ENCODE measurements at places on chromosomes 3 and 15.

- no peak for DNase-seq
Observed at GRCh38 chr15:38540510-38540909, 24.1 kb downstream of the RASGRP1 start.

DNA sequence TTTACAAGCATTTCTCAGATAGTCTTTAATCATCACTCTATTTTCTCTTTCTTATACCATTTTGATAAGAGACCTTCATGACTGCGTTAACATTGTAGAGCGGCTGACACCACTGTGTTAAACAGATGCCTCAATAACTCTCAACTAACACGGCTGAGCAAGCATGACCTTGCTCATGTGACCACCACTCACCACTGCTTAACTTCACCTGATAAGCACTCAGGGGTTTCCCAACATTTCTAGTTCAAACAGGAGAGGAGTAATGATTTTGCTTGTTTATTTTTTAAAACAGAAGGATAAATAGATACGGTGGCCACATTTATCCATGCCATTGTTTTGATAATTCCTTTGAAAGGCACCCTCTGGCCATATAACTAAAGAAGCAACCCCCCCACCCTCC is 37.7 kb upstream of the TMEM45A start:
- no peak for DNase-seq

GRCh38 chr3:196694202-196694638 is 17.8 kb downstream of the CEP19 start:
- peak; percentile 24 for DNase-seq

GRCh38 chr15:88077296-88078020 is 179.1 kb downstream of the NTRK3 start:
- no peak for DNase-seq

GRCh38 chr3:17047162-17047561 is 162.4 kb downstream of the PLCL2 start:
- DNase-seq: no peak

DNA sequence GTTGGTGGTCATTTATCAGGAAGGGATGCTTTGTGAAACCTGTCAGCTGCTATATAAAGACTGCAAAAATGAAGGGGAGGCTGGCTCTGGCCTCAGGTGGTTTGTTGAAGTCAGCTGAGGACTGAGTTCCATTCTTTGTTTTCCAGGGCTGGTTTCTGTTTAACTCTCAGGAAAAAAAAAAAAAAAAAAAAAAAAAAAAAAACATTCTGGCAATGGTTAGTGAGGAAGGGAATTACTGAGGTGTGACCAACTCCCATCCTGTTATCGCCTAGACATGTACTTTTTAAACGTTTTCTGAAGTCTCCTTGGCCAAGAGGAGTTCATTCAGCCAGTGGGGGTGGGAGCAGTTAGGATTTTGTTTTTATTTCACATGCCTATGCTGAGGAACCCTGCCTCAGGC is 316.3 kb downstream of the OXSM start:
- no peak for DNase-seq

GRCh38 chr15:64236156-64236894 is 73.5 kb upstream of the PPIB start:
- DNase-seq: no peak

DNA sequence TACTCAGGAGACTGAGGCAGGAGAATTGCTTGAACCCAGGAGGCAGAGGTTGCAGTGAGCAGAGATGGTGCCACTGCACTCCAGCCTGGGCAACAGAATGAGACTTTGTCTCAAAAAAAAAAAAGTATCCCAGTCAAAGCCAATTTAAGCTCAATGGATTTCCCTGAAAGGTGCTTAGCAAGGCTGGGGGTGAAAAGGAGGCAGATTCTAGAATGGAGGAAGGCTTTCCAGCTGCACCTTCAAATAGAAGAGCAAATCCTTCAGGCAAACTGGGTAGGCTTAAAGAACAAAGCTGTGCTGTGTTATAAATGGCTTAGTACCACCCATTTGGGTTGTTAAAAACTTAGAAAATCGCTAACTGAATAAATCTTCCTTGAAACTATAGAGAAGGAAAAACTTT is 3.0 kb upstream of the IFT57 start:
- no peak for DNase-seq

DNA sequence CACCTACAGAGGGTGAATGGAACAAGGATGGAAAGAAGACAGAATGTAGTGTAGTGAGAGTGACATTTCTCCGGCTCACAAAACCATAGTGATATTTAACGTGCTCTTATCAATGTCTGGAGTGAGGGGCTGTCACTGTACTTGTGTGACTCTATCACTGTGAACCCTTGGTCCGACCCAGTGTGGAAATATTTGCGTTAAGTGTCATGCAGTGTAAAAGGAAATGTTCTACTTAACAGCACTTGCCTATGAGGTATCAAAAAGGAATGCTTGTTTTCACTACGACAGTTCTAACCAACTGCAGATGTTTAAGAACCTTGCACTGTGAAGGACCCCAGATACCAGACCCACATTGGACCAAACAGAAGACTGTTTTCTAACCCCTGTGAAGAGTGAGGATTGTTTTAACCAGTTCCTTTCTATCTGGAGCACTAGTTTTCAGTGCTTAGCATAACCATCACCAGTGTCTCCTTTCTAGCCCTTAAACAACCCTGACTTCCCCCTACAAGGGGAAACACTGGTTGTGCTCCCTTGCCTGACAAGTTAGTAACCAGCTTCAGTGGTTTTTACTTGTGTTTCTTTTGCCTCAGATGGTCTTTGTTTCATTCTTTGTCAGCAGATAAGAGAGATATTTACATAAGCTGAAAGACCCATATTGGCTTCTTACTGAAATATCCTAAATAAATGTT is 144.7 kb upstream of the ABHD17C start:
- peak; percentile 83 for DNase-seq

GRCh38 chr3:41579861-41580260 is 380.6 kb downstream of the CTNNB1 start:
- DNase-seq: no peak

GRCh38 chr3:150757768-150758167 is 5.2 kb downstream of the SIAH2 start:
- DNase-seq: no peak

GRCh38 chr3:115272036-115272824 is 125.1 kb upstream of the ZBTB20 start:
- DNase-seq: peak; percentile 75

DNA sequence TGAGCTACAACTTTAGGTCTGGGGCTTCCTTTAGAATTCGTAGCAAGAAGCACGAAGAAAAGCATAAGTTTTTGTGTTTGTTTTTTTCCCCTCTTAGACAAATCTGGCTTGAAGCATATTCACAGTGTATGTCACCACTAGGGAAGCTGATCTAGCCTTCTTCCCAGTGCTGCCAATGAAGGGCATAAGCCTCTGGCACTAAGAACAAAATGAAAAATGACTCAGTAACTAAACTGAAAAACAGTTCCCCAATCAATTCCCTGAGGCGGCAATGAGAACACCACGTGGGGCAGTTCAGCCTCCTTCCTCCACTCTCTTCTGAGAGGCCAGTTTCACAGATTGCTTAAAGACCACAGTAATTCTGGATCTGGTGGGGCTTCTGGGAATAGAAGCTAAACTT is 338.1 kb downstream of the GAP43 start:
- peak; percentile 23 for DNase-seq

GRCh38 chr15:31372635-31373091 is 46.0 kb downstream of the KLF13 start:
- peak; percentile 93 for DNase-seq

- DNase-seq: peak; percentile 44
Observed at GRCh38 chr3:152203652-152204051, 65.1 kb upstream of the MBNL1 start.

DNA sequence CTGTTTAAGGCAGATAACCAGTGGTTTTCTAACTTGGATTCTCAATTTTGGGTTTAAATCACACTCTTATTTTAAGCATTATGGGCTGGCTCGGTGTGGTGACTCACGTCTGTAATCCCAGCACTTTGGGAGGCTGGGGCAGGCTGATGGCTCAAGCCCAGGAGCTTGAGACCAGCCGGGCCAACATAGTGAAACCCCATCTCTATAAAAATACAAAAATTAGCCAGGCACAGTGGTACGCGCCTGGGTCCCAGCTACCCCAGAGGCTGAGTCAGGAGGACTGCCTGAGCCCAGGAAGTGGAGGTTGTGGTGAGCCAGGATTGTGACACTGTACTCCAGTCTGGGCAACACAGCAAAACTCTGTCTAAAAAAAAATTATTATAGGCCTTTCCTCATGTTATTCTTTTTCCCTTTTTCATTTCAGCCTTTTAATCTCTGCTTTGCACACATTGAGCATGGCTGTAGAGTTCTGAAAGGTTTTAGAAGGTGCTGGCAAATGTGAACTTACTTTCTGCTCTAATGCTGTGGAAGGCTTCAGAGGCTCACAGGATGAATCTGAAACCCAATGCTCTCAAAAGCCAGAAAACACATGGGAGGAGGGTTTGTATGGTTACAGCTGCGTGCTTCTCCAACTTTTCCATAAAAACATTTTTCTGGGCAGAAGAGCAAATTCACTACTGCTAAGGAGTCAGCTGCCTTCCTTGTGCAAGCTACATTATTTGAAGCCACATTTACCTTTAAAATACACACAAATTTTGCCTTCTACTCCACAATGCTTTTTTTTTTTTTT is 32.5 kb downstream of the CHAC1 start:
- DNase-seq: peak; percentile 73

DNA sequence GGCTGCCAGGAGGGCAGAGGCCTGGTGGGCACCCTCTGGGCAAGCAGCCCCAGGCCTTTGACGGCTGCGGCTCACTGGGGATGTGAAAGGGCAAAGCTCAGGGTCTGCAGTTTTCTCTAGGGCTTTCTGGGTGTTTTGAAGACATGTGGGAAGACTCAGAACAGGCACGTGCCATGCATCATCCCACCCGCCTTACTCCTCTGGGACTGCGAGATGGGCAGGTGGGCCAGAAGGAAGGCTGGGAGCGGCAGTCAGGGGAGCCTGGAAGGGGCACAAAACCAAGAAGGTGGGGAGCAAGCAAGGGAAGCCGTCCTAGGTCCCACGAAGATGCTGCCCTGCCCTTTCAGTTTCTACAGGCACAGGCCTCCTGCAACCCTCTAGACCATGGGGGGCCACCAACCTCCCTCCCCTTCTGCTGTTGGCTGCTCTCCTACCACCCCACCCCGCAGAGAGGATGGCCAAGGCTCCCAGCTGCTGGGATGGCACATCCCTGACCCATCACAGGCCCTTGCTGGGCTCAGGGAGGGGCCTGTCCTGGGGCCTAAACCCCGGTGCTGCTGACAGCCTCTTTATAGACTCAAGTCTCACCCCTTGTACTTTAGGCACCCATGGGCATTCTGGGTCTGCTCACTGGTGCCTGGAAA is 71.8 kb upstream of the CTSH start:
- DNase-seq: no peak

DNA sequence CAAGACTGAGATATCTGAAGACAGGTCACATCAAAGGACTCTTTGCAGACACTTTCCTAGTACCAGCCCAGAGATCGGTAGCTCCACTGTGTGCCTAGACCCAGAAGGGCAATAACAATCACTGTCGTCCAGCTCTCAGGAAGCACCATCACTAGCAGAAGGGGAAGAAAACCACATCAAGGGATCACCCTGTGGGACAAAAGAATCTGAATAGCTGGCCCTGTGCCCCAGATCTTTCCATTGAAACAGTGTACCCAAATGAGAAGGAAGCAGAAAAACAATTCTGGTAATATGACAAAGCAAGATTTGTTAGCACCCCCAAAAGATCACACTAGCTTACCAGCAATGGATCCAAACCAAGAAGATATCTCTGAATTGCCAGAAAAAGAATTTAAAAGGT is 404.4 kb upstream of the NECTIN3 start:
- no peak for DNase-seq

DNA sequence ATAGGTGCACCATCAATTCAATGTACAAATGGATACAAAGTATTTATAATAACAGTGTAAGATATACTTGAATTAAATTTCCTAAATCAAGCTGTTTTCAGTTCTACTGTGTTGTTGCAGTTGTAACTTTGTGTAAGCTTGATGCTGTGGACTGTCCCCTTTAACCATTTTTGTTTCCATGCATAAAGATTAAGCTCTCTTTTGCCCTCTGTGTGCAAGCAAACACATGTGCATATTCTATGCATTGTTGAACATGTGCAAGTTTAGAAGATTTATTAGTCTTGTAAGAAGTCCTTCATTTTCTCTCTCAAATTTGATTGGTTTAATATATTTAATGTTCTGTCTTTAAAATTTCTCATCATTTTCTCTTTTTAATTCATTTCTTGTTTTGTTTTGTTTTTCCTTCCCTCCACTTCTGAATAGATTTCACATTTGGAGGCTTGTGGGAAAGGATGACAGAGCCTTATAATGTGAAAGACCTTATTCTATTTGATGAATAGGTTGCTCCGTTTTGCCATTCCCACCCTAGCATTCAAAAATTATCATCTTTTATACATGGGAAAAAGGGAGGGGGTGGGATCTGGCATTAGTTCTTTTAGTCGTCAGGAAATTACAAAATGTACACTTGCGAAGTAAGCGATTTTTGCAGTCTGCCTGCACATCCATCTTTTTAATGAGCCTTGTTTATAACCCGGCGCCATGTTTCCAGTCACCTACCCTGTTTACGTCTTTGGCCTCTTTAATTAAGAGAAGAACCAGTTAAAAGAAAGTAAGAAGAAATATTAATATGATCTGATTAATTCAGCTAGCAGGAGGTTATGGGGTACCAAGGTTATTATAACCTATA is 961.5 kb upstream of the NR2F2 start:
- DNase-seq: no peak

DNA sequence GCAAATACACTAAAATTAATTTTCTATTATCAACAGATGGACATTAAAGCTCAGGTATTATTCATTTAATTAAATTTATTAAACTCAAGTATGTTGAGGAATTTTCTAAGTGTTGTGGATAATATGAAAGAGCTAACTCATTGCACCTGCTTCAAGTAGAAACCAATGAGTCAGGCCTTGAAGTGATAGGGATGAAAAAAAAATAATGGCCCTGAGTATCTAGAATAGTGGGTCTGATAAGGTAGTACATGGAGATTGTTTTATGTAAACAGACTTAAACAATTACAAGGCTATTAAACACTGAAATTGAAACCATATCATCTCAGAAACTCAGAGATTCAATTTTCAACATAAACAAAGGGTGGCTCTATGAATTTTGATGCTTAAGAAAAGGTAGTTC is 857.1 kb upstream of the GBE1 start:
- DNase-seq: no peak

- peak; percentile 47 for DNase-seq
Observed at GRCh38 chr15:61069394-61070075, 159.6 kb downstream of the RORA start.

GRCh38 chr15:51046016-51046415 is 48.7 kb downstream of the TNFAIP8L3 start:
- DNase-seq: no peak

DNA sequence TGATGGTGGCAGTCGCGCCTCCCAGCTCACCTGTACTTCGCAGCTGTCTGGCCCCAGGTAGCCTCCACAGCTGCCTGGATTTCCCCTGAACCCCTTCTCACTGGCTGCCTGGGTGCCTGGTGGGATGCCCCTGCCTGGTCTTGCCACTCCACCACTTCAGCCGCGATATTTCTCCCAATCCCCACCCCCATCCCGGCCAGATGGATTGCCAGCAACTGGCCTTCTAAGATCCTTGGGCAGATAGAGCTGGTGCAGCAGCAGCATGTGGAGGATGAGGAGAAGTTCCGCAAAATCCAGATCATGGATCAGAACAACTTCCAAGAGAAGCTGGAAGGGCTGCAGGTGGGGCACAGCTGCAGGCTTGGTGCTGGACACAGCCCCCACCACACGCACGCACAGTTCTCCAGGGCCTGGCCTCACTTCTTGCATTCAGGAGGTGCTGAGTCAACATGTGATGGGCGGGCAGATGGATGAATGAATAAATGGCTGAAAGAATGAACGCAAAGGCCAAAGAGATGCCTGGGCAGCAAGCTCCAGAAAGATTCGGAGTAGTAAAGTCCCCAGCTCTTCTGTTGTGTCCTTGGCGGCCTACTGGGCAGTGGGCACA is 35.7 kb downstream of the DNAH1 start:
- no peak for DNase-seq

- DNase-seq: no peak
Observed at GRCh38 chr3:177177749-177178221, 19.5 kb downstream of the TBL1XR1 start.

All from fibroblast of gingiva (primary cell).